ENCODE measurements at places on chromosomes 5 and 9. TPM values are rescaled to one million over a fixed set of nuclear protein-coding genes. Genes with fewer than 3 reads are reported as not detected.

Gene TMEM171
- total RNA-seq, result 8.0 TPM

Gene ASPN
- total RNA-seq, result not detected

Gene SLCO4C1
- 0.99 TPM for total RNA-seq

Gene UGT3A1
- total RNA-seq, result not detected

Gene EXD3
- total RNA-seq, result 5.5 TPM

Gene SLC1A1
- not detected for total RNA-seq

GRCh38 chr9:85155352-85155751 lies 485.8 kb downstream of the NTRK2 start:
- no peak for DNase-seq

GRCh38 chr5:135839566-135839965 lies 5.1 kb downstream of the SLC25A48 start:
- no peak for DNase-seq

- peak; percentile 17 for DNase-seq
Observed at GRCh38 chr5:37248421-37248969, 681 bp downstream of the CPLANE1 start.

GRCh38 chr5:149387982-149388381 lies 8.9 kb upstream of the IL17B start:
- no peak for DNase-seq

GRCh38 chr5:76579166-76579937 lies 43.9 kb downstream of the F2RL2 start:
- DNase-seq, result peak; percentile 15

DNA sequence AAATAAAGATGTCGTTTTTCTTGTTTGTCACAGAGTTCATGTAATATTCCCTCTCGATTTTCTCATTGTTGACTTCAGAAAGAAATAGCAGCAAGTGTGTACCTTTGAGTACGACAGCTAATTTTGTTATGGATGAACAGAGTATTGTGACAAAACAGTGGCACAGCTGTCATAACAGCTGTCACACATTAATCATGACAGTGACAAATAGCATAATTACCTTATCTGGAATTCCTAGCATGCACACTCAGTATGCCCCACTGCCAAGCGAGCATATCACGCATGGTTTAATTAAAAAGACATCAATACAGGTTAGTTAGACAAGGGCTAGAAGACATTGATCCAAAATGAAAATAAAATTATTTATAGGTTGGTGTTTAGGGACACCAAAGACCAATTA lies 375.1 kb downstream of the SPATA31D1 start:
- no peak for DNase-seq

GRCh38 chr5:176188085-176188484 lies 50.1 kb upstream of the SIMC1 start:
- no peak for DNase-seq

DNA sequence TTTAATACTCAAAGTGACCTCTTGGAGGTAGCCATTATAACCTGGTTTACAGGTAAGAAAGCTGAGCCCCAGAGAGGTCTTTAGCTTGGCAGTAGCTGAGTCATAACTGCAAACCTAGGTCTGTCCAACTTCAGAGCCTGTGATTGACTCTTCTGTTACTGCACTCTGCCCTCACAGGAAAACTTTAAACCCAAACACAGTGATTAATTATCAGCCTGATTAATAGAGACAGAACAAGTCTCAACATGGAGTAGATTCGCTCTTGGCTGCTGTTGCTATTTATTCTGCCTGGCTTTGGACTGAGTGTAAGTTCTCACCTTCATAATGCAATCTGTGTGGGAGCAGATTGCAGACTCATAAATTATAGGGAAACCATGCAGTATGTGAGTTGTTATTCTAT lies 27.4 kb upstream of the TXN start:
- peak; percentile 91 for DNase-seq

All from foreskin keratinocyte (primary cell).